ENCODE measurements at places on chromosomes 2 and 18. TPM values are rescaled to one million over a fixed set of nuclear protein-coding genes. Genes with fewer than 3 reads are reported as not detected.

TTC39C gene
- total RNA-seq = 124 TPM

GNLY gene
- not detected for total RNA-seq

UCN gene
- 0.85 TPM for total RNA-seq

PUM2 gene
- total RNA-seq = 54.8 TPM

SPP2 gene
- total RNA-seq = not detected

ECEL1 gene
- not detected for total RNA-seq

POTEJ gene
- not detected for total RNA-seq

ARHGEF4 gene
- total RNA-seq = 5.5 TPM

STON1 gene
- total RNA-seq = 19.3 TPM

SERPINB11 gene
- total RNA-seq = not detected

UPP2 gene
- total RNA-seq = not detected

Data from hair follicle dermal papilla cell (primary cell).